Calu3 (cell line): ENCODE measurements at places on chromosomes 13 and 19.

- no peak for DNase-seq
These were observed 344.6 kb upstream of the HTR2A start for GRCh38 chr13:47241446-47241845.

GRCh38 chr19:1154731-1155351 lies 19.2 kb downstream of the SBNO2 start:
- peak; percentile 66 for DNase-seq

DNA sequence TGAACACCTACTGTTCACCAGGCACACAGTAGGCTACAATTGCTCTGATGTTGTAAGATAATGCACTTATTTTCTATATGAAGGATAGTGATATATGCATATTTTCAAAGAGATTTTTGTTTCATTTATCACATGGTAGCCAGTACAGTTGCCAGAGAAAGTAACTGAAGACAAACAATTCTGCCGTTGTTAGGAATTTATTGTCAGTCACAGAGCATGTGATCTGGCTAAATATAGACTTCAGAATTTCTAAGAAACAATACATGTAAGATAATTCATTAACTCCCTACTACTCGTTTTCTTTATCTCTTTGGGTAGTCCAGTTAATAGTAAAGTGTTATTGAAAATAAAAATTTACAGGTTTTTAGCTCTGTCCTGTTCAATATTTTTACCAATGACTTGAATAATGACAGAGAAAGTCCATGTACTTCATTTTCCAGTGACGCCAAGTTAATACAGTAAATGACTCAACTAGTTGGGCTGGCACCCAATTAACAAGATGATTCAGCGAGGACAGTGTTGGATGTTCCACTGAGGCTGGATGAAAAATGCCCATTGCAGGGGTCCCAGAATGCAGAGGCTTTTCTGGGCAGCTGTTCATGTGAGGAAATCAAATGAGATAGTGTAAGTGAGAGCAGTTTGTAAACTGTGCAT lies 35.6 kb downstream of the GJA3 start:
- DNase-seq, result no peak

DNA sequence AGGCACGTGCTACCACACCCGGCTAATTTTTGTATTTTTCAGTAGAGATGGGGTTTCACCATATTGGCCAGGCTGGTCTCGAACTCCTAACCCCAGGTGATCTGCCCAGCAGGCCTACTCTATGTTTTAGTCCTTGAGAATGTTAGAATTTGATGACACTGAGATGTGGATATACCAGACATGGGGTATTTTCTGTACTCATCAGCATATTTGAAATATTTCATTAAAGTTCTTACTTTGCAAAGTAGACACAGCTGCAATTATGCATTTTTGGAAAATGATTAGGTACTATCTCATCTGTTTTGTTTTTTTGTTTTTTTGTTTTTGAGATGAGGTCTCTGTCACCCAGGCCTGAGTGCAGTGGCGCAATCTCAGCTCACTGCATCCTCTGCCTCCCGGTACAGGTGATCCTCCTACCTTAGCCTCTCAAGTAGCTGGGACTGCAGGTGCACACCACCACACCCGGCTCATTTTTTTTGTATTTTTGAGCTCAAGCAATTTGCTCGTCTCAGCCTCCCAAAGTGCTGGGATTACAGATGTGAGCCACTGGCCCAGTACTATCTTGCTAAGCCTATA lies 12.7 kb downstream of the SPINT2 start:
- DNase-seq, result no peak

- DNase-seq, result peak; percentile 23
These were observed 14.5 kb upstream of the MPHOSPH8 start for GRCh38 chr13:19618977-19619376.

DNA sequence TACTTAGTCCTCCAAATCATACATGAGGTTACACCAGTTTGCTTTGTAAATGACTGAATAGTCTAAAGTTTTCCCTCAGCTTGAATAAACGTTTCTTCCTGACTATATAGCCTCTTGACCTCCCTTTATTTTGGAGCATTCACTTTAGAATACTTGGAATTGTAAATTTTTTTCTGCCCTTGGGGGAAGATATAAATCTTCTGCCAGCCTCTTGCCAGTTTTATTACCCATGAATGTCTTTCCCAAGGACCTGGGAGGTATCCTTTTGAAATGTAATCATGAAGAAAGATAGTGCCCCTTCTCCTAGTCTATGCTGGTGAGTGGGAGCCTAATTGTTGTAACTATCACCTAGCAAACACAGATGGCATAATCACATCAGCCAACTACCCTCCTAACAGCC lies 2033.9 kb upstream of the PCDH20 start:
- no peak for DNase-seq

GRCh38 chr13:106721599-106721998 lies 153.7 kb upstream of the ARGLU1 start:
- no peak for DNase-seq

DNA sequence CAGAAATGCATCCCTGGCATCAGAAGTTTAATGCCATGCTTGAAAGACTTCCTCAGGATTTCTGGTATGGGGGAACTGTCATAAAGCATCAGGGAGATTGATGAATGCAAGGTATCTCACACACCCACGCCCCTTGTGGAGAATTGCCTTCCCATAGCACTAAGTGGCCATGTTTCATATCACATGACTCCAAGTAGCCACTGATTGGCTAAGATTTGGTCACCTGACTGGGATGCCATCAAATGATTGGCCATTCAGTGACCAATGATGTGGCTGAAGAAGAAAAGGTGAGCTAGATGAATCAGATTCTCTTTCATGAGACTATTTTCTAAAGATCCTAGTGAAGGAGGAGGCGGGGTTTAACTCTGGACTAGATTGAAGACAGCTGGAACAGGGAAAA lies 7.3 kb downstream of the KLK8 start:
- DNase-seq, result no peak

DNA sequence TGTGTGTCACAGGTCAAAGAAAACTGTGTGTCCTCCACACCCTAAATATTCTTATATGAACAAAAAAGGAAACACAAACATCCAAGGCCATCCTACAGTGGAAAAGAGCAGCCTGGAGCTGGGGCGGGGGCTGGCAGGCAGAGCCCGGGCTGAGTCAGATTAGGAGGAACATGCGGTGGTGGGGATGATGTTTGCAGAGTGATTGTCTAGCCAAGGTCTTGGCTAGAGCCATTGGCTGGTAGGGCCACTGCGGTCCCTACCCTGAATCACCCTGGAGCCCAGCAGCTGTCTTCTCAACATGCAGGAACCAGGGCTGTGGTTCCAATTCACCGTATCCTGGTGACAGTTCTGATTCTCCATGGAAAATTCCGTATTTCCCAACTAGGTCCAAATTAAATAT lies 439.5 kb downstream of the FGF9 start:
- no peak for DNase-seq
